Dermis microvascular lymphatic vessel endothelial cell (primary cell): ENCODE measurements at places on chromosomes 5 and 9. TPM values are rescaled to one million over a fixed set of nuclear protein-coding genes. Genes with fewer than 3 reads are reported as not detected.

DNA sequence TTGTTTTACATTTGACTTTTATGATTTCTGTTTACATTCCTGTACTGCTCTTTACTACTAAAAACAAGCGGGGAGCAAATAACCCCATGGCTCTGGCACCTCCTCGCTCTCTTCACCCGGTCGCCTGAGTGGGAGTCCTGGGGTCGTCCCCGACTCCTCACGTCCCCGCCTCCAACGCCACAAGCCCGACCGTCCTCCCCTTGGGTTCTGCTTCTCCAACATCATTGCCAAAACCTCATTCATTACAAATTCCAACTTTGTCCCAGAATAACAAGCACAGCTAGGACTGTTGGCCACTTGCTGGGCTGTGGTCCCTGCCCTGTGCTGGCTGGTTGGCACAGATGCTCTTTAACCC is 35.1 kb downstream of the MRPL36 start:
- no peak for DNase-seq

Gene LCN1
- not detected in 2 replicates for total RNA-seq

DNA sequence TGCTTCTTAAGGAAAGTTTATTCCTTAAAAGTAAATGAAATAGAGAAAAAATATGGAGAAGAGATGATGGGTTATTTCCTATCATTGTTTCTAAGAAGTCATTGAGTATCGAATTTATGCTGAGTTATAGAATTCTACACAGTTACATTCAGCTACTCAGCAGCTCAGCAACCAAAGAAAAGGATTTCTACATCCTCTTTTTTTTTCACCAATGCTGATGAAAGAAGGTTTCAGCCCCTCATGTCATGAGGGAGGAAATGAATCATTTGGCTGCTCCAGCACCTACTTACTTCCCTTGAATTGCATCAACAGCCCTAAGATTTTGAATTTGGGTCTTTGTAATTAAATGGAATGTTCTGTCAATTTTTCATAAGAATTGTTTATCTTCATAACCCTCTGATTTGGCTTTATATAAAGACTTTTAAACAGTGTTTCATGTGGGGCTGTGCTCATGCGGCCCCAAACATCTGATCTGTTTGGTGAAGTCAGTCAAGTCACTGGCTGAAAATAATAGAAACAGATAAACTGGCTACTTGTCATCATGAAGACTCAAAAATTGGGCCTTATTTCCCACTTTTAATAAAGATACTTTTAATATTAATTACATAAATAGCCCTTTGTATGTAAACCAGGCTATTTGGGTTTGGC is 18.5 kb upstream of the SNX2 start:
- DNase-seq = peak; percentile 84

Gene ADAMTS19
- not detected in 2 replicates for total RNA-seq

DNA sequence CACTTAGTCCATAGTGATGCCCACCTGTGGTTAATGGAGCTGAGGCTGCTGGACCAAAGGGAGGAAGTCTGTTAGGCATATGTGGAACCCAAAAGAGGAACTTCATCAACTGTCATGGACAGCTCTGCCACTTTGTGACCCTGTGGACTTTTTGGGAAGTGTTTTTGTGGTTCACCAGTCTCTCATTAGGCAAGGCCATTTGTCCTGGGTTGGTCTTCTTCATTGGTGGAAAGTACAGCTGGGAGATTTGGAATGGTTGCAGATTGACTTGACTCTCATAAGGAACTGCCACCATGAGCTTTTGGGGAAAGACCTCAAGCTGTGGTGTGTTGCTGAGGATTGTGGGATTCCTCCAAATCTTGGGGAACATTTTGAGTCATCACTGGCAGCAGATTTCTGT is 31.9 kb upstream of the IL12B start:
- DNase-seq = no peak

DNA sequence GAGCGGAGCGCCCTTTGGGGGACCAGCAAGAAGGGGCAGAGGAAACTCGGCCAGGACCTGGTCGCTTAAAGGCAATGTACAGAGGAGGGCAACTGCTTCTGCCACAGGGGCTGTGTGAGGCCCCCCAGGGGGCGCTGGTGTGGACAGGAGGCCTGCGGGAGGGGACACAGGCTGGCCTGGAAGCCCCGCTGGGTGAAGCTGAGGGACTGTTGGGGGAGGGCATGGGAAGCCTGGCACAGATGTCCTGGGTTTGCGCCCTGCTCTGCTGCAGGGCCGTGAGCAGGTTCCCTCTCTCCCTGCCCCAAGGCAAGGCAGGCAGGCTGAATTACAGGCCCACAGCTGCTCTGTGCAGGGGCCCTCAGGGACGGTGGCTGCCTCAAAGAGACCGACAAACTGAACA is 5.4 kb downstream of the MED22 start:
- no peak for DNase-seq

Gene RAI14
- 149 and 192 TPM in 2 replicates for total RNA-seq
